ENCODE measurements at places on chromosomes 6 and 20. TPM values are rescaled to one million over a fixed set of nuclear protein-coding genes. Genes with fewer than 3 reads are reported as not detected.

Gene LAMA4
- 28.9 TPM for polyA plus RNA-seq

Gene CD83
- polyA plus RNA-seq: 2.0 TPM

Gene KIF25
- not detected for polyA plus RNA-seq

Gene LST1
- polyA plus RNA-seq: not detected

Gene CPNE5
- polyA plus RNA-seq: 0.10 TPM

Gene FAM229B
- 23.2 TPM for polyA plus RNA-seq

GRCh38 chr20:18688676-18689075 is 100.8 kb downstream of the DTD1 start:
- no peak overlapping the region for H3K27ac ChIP-seq
- no peak overlapping the region for H3K4me3 ChIP-seq
- H3K27me3 ChIP-seq: no peaks in the 10 kb centered on the region
- DNase-seq: no peak

GRCh38 chr6:79249136-79249535 is 14.7 kb upstream of the HMGN3 start:
- H3K4me1 ChIP-seq: no peaks in the 10 kb centered on the region
- DNase-seq: no peak
- no peak overlapping the region for H3K27ac ChIP-seq
- no peaks in the 10 kb centered on the region for H3K27me3 ChIP-seq
- no peak overlapping the region for H3K4me3 ChIP-seq
- no peaks in the 10 kb centered on the region for H3K36me3 ChIP-seq

GRCh38 chr20:58308290-58308679 is 1.2 kb upstream of the RAB22A start:
- peaks cover 4% of the 10 kb centered on the region for H3K4me1 ChIP-seq
- no peak overlapping the region for H3K27ac ChIP-seq
- peak overlapping the region; percentile 81 for H3K4me3 ChIP-seq
- no peaks in the 10 kb centered on the region for H3K27me3 ChIP-seq
- DNase-seq: no peak

DNA sequence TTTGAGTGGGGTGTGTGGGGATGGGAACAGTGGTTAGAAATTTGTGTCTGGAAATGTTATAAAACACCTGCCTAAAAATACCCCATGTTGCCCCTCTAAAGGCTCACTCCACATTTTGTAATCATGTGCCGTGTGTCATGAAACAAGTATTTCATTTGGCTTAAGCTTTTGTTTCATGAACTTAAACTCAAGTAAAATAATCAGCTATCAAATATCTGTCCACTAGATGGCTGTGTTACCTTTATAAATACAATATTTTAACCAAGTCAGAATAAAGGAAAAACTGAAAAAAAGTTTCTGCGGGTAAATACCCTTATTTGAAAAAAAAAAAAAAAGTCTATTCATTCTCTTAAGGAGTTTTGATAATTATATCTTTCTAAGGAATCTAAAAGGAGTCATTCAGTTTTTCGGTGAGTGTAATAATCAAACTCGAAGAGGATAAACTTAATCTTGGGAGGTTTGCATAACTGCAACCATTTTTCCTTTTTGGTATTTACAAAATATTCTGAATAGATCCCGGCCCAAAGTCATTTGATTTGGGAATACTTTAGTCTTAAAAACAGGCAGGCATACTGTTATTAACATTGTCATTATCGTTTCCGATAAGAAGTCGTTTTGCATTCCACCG is 29.9 kb upstream of the MTRF1L start:
- H3K27ac ChIP-seq: no peak overlapping the region
- no peaks in the 10 kb centered on the region for H3K27me3 ChIP-seq
- no peak overlapping the region for H3K4me3 ChIP-seq
- peak; percentile 81 for DNase-seq

- H3K4me3 ChIP-seq: no peak overlapping the region
- no peak overlapping the region for H3K27ac ChIP-seq
- DNase-seq: no peak
- H3K4me1 ChIP-seq: peaks cover 16% of the 10 kb centered on the region
- H3K36me3 ChIP-seq: no peaks in the 10 kb centered on the region
Observed at GRCh38 chr20:50413088-50413500, 97.1 kb upstream of the PTPN1 start.

GRCh38 chr6:158634695-158635426 is 9.7 kb downstream of the DYNLT1 start:
- no peaks in the 10 kb centered on the region for H3K27me3 ChIP-seq
- DNase-seq: no peak
- no peak overlapping the region for H3K27ac ChIP-seq
- H3K4me3 ChIP-seq: no peak overlapping the region

DNA sequence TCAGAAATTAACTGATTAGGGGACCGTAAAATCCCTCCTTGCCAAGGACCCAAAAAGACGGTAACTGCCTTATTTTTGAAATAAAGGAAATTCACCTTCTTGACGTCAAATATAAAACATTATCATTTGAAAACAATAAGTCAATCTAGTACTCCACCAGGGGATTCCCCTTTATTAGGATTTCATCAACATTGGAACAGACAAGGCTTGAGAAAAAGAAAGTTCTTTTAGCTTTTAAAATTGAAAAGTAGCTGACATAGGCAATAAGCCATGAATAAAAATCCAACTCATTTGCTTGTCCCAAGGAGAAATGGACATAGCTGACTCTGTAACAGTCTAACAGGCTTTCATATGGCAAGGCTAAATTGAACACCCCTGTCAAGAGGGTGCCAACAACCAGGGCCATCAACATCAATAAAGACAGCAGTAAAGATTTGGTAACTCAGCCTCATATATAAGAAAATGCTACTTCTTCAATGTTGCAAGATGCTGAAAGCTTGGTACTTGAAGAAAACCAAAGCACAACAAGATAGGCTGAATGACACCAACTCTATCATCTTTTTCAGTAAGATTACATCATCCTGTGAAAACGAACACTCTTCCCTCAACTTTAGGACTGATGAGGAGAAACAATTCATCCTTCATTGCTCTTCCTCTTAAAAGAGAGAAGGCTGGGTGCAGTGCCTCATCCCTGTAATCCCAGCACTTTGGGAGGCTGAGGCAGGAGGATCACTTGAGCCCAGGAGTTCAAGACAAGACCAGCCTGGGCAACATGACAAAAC is 121.0 kb upstream of the PRDM1 start:
- no peaks in the 10 kb centered on the region for H3K36me3 ChIP-seq
- H3K4me1 ChIP-seq: 0 out of 2 replicates have a peak, but pooled peaks cover 2% of the 10 kb centered on the region
- H3K27ac ChIP-seq: no peak overlapping the region

- DNase-seq: peak; percentile 73
- no peak overlapping the region for H3K27ac ChIP-seq
- H3K27me3 ChIP-seq: peaks cover 17% of the 10 kb centered on the region
- H3K4me3 ChIP-seq: no peak overlapping the region
- H3K4me1 ChIP-seq: no peaks in the 10 kb centered on the region
Observed at GRCh38 chr6:32933661-32934085, 7.2 kb downstream of the HLA-DMB start.
